HT1080 (cell line): ENCODE measurements at places on chromosomes 1 and 21. TPM values are rescaled to one million over a fixed set of nuclear protein-coding genes. Genes with fewer than 3 reads are reported as not detected.

MAP1LC3C gene
- 0.10 TPM in 1 of 2 replicates, not detected in the other for total RNA-seq

CCDC17 gene
- total RNA-seq, result 0.56 and 0.94 TPM in 2 replicates

LCE2A gene
- 0.47 and 3.0 TPM in 2 replicates for total RNA-seq

- no peak for DNase-seq
Observed at GRCh38 chr1:236365999-236366570, 28.0 kb upstream of the EDARADD start.

GRCh38 chr1:226728448-226728847 lies 10.6 kb downstream of the ITPKB start:
- DNase-seq, result no peak

GRCh38 chr1:114164840-114165543 lies 11.3 kb upstream of the SYT6 start:
- no peak for DNase-seq

DNA sequence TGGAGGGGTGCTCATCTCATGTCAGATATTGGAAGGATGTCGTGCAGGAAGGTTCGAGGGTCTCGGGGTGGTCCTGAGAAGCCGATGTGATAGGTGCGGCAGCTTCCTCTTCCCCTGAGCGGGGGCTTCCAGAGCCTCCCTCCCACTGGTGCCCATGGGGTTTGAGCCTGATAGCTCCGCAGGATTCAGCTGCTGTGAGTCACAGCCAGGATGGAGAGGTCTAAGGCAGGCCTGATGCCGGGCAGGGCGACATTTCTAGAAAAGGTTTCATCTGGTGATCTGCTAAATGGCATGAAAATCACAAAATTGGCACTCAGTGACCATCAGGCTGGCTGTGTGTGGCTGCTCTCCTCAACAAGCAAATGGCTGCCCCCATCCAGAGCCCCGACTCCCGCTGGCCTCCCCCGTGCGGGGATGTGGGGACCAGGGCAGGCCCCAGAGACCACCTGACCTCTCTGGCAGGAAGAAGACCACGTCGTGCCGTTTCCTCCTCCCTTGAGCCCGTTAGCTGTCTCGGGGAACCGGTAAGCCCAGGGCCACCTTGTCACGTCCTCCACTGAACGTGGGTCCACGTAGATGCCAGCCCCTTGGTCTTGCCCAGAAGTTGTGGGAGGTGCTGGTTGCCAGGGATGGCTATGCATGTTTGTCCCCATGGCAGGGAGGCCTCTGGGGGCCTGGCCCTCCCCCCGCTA lies 66.1 kb downstream of the SKI start:
- DNase-seq, result no peak

DNA sequence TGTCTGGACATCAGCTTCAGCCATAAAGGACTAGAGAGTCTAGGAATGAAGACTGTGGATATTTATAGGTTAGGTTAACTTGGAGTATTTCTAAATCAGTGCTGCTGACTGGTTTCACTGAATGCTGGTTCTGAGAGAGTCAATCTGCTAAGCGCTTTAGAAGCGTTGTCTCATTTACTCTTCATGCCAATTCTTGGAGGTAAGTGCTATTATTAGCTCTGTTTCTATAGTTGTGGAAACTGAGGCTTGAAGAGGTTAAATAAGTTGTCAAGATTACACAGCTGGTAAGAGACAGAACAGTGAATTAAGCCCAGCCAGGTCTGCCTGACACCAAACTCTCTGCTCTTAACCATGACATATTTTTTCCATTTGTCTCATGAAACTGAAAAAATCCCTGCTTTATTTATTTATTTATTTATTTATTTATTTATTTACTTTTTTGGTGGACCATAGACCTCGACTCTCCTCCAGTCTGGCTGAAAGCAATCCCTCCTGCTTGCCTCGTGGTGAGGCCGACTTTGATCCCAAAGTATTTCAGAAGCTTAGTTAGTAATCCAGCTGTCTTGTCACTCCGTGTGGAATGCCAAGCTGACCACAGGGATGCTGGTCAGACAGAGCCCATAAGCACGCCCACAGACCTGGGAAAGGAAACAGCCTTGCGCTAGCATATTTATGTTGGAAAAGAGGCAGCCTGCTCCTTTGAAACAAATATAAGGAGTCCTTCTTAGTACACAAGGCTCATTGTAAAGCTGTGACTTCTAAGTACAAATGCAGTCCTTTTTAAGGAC lies 16.9 kb downstream of the NTMT2 start:
- peak; percentile 80 for DNase-seq

GRCh38 chr1:61190153-61190552 lies 107.8 kb downstream of the NFIA start:
- DNase-seq, result no peak

- no peak for DNase-seq
Observed at GRCh38 chr1:3564921-3565831, 46.1 kb downstream of the MEGF6 start.

GRCh38 chr1:219427989-219428388 lies 184.9 kb downstream of the ZC3H11B start:
- no peak for DNase-seq

GRCh38 chr1:199449221-199449620 lies 578.3 kb upstream of the NR5A2 start:
- DNase-seq, result no peak

DNA sequence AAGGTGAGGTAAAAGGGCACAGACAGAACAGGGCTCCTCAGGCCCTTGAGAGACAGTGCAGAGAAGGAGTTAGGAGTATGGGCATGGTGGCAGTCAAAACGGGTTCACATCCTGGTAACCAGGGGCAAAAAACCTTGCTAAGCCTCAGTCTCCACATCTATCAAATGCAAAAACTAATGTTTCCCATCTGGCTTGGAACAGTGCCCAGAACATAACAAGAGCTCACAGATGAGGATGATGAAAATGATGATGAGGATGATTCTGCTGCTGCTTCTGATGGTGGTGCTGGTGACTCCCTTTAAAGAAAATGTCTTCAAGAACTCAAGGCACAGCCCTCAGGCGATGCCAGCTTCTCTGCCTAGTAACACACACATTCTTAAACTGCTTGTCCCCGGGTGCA lies 24.1 kb downstream of the HHIPL2 start:
- no peak for DNase-seq

- DNase-seq, result peak; percentile 84
Observed at GRCh38 chr1:40059338-40059959, 18.9 kb downstream of the CAP1 start.

- no peak for DNase-seq
Observed at GRCh38 chr1:84988588-84988987, 8.3 kb downstream of the MCOLN2 start.

DNA sequence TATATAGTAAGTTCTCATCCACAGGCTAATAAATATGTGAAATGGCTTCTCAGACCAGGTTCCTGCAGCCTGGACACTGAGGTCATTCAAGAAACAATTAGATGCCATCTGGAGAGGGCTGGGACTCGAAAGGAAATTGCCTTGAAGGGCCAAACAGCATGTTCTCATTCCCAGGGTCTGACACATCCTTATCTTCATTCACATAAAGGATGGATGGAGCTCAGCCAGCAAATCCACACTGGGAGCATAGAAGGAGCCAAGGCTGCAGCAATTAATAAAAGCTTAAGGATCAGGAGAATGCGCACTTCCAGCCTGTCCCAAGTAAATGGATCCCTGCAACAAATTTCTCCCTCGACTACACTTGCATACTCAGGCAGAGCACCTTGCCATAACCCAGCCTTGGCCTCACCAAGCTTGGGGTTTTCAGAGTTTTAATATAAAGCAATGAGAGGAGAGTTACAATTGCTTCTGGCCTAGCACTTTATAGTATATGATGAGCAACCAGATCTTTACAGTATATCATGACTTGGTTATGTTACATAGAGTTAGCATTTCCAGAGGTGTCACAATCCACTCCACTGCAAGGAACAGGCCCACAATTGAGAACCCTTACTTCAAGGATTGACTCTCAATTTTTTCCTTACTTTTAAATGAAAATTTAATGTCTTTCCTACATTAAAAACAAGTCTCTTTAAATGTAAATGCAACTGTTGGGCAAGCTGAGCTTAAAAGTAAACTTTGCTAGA lies 55.9 kb downstream of the BCAR3 start:
- peak; percentile 91 for DNase-seq

- DNase-seq, result no peak
Observed at GRCh38 chr1:232238009-232238408, 391.9 kb downstream of the SIPA1L2 start.
